Upper lobe of right lung (tissue), 1 donor: ENCODE measurements at places on chromosomes 4 and X. TPM values are rescaled to one million over a fixed set of nuclear protein-coding genes. Genes with fewer than 3 reads are reported as not detected.

DNA sequence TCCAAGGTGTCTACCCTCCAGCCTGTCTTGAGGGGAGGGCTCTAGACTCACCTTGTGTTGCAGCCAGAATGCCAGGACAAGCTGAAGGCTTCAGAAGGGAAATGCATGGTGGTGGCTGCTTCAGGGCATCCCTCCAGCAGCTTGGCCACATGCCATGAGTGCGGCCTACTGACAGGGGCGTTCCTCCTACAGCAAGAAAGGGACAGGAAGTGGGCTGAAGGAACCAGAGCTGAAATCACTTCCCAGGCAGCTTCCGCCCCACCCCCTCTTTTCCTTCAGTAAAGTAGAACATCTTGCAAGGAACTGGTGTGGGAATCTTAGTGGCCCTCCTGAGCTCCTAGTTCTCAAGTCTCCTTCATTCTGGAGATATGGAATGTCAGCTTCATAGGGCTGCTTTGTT is 167.5 kb upstream of the DGKK start:
- DNase-seq = peak; percentile 63

The CENPI gene
- total RNA-seq = 1.2 TPM

The NR0B1 gene
- total RNA-seq = not detected

- DNase-seq = no peak
Observed at GRCh38 chr4:85761803-85762528, 287.0 kb downstream of the ARHGAP24 start.

DNA sequence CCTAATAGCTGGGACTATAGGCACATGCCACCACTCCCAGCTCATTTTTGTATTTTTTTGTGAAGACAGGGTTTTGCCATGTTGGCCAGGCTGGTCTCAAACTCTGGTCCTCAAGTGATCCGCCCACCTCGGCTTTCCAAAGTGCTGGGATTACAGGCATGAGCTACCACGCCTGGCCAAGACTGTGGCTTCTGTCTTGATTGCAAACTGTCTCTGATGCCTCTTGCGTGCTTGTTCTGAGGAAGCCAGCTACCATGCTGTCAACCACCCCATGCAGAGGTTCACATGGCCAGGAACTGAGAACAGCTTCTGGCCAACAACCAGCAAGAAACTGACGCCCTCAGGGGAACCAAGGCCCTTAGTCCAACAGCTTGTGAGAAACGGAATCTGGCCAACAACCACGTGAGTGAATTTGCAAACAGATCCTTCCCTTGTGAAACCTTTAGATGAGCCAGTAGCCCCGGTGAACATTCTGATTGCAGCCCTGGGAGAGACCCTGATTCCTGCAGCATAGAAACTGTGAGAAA is 71.2 kb downstream of the SUPT20HL2 start:
- DNase-seq = no peak

- DNase-seq = no peak
Observed at GRCh38 chrX:153612413-153612812, 13.5 kb upstream of the CCNQ start.

GRCh38 chrX:32137525-32137924 is 1065.7 kb upstream of the FTHL17 start:
- no peak for DNase-seq

The EREG gene
- total RNA-seq = 0.69 TPM

- no peak for DNase-seq
Observed at GRCh38 chrX:130851569-130851968, 51.4 kb downstream of the ENOX2 start.

DNA sequence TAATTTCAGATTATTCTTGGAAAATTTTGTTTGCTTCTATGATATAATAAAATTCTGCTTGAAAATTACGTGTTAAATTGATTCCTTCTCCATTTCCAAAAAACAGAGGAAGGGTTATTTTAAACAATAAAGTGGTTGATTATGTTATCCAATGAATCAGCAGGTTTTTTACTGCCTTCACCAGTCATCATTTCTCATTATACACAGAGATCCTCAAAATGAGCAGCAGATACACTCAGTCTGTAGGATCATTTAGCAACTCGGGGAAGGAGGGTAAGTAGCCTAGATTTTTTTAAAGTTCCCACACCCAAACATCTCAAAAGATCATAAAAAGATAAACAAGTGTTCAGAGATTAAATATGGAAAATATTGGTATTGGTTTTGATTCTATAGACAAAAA is 6.8 kb upstream of the TMEM144 start:
- no peak for DNase-seq

DNA sequence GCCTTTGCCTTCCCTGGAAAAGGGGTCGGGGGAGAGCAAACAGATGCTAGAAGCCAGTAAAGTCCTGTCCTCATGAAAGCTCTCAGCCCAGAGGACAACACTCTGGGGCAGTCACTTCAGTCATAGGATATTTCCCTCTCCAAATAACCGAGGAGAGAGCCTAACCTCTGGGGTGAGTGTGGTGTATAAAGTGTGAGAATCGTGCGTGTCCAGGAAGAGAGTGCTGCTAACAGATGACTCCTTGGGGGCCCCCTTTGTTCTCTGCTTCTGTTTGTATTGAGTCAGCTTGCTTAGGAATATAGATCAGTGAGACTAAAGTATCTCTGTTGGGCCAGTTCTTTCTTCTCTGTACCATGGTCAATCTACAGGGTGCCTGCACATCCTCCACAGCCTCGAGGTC is 247.2 kb downstream of the PALLD start:
- no peak for DNase-seq

The CXCL3 gene
- 9.7 TPM for total RNA-seq

DNA sequence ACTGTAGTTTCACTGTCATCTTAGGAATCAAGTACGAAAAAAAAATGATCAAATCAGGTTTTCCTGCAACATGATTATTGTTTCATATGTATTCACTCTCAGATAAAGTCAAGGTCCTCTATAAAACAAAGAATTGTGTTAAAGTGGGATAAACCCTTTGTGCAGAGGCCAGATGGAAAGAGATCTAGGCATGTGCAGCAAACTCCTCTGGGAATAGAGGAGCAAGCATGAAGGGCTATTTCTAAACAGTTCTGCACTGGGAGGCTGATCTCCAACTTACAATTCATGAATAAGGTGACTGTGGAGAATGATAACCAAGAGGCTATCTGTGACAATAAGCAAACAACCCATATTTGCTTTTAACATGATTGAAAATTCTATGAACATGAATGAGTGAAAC is 2.4 kb upstream of the WDFY3 start:
- DNase-seq = no peak

GRCh38 chr4:87118826-87119225 is 101.6 kb downstream of the KLHL8 start:
- no peak for DNase-seq

DNA sequence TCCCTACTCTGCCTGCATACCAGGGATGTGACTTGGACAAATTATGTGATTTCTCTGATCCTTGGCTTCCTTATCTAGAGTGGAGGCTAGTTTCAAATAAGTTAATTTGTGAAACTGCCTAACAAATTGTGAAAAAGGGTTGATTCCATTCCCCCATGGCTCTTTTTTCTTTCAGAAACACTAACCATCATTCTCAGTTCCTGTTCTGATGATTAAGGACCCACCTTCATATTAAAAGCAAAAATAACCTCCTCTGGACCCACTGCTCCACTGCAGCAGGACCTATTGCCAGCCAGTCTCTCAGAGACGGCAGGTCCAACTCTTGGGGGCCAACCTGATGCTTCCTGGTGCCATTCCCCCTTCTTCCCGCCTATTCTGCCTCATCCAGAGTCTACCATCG is 4.5 kb upstream of the ANXA5 start:
- DNase-seq = no peak
